ENCODE measurements at places on chromosomes 16 and 17.

DNA sequence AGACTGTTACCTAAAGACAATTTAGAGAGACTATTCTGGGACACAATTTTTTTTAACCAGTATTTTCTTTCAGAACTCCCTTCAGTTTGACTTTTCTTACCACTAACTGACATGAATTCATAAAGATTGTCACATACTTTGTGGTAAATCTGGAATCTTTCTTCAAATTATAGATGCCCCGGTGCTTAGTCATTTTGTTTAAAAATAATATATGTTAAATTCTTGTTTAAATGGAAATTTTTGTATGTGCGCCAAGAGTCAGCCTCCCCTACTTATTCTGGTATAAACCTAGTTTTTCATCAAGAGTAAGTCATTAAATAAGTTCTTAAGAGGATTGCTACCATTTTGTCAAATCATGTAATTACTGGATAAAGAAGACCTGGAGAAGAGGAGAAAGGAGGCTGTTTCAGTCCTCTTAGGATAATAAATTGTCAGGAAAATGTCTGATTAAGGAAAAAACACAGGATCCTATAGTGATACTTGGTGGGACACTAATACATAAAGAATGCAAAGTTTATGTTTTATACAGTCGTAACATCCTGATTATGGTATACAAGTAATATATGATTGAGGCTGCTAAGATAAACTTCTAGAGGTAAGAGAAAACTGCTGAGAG is 424.4 kb downstream of the PMP22 start:
- DNase-seq = no peak

- DNase-seq = no peak
Measured at GRCh38 chr17:65173284-65173793, 36.2 kb downstream of the RGS9 start.

- DNase-seq = no peak
Measured at GRCh38 chr16:89274561-89275283, 57.2 kb downstream of the ZNF778 start.

DNA sequence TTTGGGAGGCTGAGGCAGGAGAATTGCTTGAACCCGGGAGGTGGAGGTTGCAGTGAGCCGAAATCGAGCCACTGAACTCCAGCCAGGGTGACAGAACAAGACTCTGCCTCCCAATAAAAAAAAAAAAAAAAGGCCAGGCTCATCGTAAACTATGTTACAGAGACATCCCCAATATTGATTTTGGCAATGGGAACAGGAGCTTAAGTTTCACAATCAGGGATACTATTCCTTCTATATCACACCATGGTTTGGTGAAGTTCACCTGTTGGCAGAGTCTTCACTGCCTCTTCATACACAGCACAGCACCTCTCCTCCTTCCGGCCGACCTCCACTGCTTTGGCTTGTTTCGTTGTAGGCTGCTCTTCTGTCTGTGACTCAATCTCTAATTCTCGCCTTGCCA is 21.2 kb downstream of the UTP6 start:
- DNase-seq = no peak

- DNase-seq = no peak
Measured at GRCh38 chr17:64780096-64781013, 118.2 kb upstream of the SMURF2 start.

DNA sequence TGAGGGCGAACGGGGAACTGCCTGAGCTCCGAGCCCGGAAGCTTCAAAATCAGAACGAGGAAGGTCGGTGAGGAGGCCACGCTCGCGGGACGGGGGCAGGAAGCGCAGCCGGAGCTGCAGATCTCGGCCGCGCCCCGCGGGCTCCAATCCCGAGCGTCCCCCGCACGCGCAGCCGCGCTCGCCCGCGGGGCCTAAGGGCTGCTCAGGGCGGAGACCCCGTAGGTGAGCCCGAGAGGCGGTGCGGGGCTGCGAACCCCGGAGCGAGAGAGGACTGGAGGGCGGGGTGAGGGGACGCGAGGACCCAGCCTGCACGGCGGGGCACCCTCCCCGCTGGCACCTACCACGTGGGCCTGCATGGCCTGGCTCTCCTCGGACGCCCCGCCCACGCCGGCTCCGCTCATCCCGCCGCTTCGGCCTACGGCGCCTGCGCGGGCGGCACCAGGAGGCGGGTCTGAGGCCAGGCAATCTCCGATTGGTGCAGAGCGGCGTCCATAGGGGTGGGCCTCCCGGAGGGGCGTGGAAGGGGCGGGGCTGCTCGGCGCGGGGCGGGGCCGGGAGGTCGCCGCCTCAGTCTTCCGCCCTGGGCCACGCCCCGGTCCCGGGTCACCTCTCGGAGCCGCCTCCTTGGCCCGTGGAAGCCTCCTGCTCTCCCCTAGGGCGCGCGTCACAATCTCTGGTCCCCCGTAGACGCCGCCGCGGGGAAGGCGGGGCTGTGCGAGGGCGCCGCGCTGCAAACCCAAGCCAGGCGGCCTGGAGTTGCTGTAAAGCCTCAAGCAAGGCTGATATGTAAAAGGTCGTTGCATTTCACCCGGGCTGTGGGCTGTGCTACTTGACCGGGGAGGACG is 27.8 kb upstream of the METRNL start:
- peak; percentile 83 for DNase-seq

GRCh38 chr17:77163511-77164280 is 22.9 kb downstream of the SEC14L1 start:
- DNase-seq = no peak

- no peak for DNase-seq
Measured at GRCh38 chr17:19646788-19647696, 1.5 kb upstream of the ALDH3A2 start.

- no peak for DNase-seq
Measured at GRCh38 chr17:4003131-4003500, 38.9 kb upstream of the ATP2A3 start.

GRCh38 chr16:61324044-61324443 is 712.2 kb downstream of the CDH8 start:
- DNase-seq = no peak

- no peak for DNase-seq
Measured at GRCh38 chr17:82966415-82966814, 113.0 kb upstream of the METRNL start.

GRCh38 chr16:7321661-7322060 is 11.0 kb upstream of the RBFOX1 start:
- DNase-seq = no peak

GRCh38 chr16:9115277-9115676 is 23.8 kb downstream of the HAPSTR1 start:
- DNase-seq = no peak

DNA sequence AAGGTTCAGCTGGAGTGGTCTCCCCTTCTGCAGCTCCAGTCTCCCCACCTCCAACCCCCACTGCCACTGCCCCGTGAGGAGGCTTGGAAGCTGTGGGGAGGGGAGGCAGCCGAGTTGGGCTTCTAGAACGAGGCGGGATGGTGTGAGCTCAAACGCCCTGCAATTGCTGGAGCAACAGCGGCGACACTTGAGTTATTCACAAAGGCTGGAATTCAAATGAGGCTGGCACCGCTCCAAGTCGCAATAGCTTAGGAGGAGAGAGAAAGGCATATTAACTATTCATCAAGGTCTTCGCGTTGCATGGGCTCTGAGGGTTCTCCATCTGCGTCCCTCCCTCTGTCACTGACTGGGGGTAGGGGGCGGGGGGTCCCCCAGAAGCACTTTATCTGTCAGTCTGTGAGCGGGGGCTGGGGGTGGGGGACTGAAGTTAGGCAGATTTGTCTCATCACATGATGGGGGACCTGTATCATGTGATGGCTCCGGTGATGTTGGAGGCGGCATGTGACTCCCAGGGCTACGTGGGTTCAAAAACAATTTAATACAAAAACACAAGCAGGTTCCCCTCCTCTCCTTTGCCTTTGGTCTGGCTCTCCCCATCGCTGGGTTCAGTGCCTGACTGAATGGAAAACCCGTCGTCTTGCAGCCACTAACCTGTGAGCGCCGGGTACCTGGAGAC is 70.5 kb downstream of the RBBP6 start:
- DNase-seq = peak; percentile 53

- DNase-seq = no peak
Measured at GRCh38 chr16:77302674-77303073, 103.5 kb downstream of the SYCE1L start.

- DNase-seq = no peak
Measured at GRCh38 chr16:58365623-58366022, 26.6 kb upstream of the GINS3 start.

DNA sequence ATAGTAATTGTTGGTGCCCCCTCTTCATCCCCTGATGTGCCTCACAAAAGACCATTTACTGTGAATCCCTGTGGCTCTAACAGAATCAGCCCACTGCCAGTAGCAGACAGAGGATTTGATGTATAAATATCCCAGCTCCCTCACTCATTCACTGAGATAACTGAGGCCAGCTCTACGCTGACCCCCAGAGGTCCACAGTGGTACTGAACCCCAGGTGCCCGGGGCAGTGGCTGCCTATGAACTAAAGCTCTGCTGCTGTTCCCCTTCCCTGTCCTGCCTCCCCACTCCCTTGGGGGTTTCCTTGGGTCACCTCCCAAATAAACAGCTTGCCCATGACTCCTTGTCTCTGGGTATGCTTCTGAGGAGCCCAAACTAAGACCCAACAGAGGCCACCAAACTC is 295.8 kb downstream of the FOXL1 start:
- DNase-seq = no peak

GRCh38 chr16:65745-66144 is 6.7 kb downstream of the RHBDF1 start:
- DNase-seq = peak; percentile 83

DNA sequence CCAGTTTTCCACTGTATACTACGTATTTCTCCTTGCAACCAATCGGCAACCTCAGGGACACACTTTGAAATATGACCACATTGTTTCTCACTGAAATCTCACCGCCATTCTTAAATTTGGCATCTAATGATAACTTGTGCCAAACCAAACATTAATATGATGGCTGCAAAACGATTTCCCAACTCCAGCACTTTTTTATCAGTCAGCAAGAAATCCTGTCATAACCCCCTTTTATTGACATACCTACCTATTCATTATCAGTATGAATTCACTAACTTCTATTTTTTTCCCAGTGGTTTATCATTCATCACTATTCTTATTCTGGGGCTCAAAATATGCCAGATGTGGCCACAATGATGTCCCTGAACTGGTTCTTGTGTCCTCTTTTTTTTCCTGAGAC is 15.8 kb downstream of the MBTD1 start:
- no peak for DNase-seq

DNA sequence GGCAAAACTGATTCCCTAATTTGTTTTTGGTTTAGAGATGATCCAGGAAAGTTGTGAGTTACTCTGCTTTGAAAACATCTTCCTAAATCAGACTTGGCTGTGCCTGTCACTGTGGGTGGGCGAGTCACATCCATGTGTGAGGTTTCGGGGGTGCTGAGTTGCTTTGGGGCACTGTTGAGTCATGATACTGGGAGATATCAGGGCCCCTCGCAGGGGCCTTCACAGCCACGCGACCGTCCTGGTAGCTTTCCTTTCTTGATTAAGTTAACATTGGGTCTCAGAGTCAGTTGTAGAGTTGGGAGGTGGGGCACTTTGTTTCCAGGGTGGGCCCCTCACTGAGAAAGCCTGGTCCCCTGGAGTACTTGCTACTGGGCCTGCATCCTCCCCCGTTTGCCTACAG is 58.3 kb upstream of the LGALS9 start:
- no peak for DNase-seq

DNA sequence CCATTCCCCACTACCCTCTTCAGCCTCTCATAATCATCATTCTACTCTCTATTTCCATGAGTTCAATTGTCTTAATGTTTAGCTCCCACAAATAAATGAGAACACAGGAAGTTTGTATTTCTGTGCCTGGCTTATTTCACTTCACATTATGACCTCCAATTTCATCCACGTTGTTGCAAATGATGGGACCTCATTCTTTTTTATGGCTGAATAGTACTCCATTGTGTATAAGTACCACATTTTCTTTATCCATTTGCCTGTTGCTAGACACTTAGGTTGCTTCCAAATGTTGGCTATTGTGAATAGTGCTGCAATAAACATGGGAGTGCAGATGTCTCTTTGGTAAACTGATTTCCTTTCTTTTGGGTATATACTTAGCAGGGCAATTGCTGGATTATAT is 42.3 kb downstream of the ERCC4 start:
- DNase-seq = no peak

DNA sequence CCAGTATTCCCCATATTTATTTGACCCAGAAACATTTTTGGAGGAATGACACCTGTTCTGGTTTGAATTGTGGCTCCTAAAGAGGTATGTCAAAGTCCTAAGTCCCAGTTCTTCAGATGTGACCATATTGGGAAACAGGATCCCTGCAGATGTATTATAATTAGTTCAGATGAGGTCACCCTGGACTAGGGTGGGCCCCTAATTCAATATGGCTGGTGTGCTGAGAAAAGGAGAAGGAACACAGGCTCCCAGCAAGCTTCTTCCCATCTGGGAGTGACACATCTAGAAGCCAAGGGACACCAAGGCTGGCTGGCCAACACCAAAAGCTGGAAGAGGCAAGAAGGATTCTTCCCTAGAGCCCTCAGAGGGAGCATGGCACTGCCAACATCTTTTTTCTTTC is 3.8 kb upstream of the GCSH start:
- DNase-seq = no peak

GRCh38 chr16:5621826-5622225 is 524.2 kb upstream of the EEF2KMT start:
- DNase-seq = no peak

- no peak for DNase-seq
Measured at GRCh38 chr16:15980329-15980728, 30.9 kb downstream of the ABCC1 start.

DNA sequence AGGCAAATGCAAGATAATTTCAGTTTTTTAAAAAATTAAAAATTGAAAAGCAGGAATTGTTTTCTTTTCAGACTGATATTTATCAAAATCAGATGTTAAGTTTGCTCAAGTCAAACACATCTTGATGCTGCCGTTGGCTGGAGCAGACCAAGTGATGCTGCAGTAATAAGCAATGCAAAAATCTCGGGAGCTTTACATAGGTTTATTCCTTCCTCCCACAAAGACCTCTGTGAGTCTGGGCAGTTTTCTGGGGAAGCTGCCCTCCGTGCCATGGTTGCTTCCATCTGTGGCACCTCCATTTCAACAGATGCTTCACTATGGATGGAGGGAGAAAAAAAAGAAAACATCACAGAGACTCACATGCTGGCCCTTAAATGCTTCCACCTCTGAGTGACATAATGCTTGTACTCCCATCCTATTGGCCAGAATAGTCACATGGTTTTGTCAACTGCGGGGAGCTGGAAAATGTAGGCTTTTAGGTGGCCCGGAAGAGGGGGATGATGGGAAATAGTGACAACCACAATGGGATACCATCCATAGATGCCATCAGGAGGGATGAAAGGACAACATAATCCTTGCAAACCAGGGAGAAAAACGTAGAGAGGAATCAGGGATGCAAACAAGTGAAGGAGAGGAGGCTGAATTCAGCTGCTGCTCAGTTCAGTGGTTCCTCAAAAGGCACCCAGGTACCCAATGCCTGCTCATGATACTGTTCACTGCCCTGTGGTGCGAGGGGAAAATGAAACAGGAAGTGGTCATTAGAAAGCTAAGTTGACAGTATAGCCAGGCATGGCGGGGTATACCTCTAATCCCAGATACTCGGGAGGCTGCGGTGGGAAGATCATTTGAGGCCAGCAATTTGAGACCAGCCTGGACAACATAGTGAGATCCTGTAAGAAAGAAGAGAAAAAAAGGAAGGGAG is 13.5 kb upstream of the ERCC4 start:
- DNase-seq = no peak

- DNase-seq = no peak
Measured at GRCh38 chr16:68668266-68668665, 23.2 kb downstream of the CDH3 start.

- no peak for DNase-seq
Measured at GRCh38 chr16:65125322-65125721, 3.5 kb upstream of the CDH11 start.

- no peak for DNase-seq
Measured at GRCh38 chr17:78991017-78991738, 11.5 kb upstream of the LGALS3BP start.

Data from omental fat pad (tissue), 4 donors.